ENCODE measurements at places on chromosomes 7 and 10. TPM values are rescaled to one million over a fixed set of nuclear protein-coding genes. Genes with fewer than 3 reads are reported as not detected.

The IFIT3 gene
- 1.1 TPM for total RNA-seq

DNA sequence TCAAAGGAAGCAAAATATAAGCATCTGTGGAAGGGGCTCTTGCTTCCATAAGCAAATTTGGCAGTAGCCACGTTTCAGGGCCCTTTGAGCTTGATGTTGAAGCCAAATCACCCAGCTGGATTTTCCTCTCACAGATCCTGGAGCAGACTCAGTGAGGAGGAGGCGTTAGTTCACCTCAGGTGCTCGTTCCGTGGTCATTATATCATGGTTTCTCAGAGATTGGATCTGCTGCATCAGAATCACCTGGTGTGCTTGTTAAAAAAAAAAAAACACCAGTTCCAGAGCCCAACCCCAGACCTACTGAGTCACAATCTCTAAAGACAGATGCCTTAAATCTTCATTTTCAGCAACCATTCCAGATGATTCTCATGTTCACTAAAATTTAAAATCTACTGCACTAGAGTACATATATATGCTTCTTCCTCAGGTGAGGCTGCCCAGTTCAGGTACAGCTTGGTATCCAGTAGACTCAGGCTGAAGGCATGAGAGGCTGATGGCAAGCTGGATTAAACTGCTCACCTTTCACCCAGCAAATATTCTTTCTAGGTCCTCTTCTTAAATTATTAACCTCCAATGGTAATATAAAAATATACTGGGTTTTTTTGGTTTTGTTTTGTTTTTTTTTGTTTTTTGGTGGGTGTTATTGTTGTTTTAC is 24.9 kb downstream of the TFAM start:
- no peaks in the 10 kb centered on the region for H3K36me3 ChIP-seq
- H3K4me1 ChIP-seq: no peaks in the 10 kb centered on the region
- no peak overlapping the region for H3K27ac ChIP-seq

The PON3 gene
- 2.6 TPM for total RNA-seq

The KCNH2 gene
- total RNA-seq: 9.7 TPM

The CFAP70 gene
- total RNA-seq: 2.9 TPM

The PSAP gene
- 444 TPM for total RNA-seq

- H3K4me1 ChIP-seq: no peaks in the 10 kb centered on the region
- no peaks in the 10 kb centered on the region for H3K36me3 ChIP-seq
- H3K27ac ChIP-seq: no peak overlapping the region
- no peaks in the 10 kb centered on the region for H3K27me3 ChIP-seq
Measured at GRCh38 chr10:122486406-122487080, 25.2 kb downstream of the HTRA1 start.

The GNAT3 gene
- total RNA-seq: not detected

DNA sequence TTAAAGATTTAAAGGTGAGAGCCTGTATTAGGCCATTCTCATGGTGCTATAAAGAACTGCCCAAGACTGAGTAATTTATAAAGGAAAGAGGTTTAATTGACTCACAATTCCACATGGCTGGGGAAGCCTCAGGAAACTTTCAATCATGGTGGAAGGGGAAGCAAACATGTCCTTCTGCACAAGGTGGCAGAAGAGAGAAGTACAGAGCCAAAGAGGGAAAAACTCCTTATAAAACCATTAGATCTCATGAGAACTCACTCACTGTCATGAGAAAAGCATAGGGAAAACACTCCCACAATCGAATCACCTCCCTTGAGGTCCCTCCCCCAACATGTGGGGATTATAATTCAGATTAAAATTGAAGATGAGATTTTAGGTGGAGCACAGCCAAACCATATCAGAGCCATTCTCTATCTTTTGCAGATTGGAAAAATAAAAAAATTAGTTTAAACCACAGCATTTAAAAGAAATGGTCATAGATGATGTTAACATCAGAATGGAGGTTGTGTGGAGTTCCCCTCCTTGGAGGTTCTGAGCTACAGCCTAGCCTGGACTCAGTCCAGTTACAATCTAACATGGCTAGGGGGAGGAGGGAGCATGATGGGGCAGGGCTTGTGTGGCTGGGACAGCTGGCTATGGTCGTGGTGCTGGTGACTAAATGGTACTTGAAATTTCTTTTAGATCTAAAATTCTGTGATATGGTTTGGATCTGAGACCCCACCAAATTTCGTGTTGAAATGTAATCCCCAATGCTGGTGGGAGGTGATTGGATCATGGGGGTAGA is 33.1 kb downstream of the GSTO2 start:
- no peak overlapping the region for H3K4me3 ChIP-seq
- peaks cover 2% of the 10 kb centered on the region for H3K4me1 ChIP-seq
- no peak overlapping the region for H3K27ac ChIP-seq
- H3K27me3 ChIP-seq: no peaks in the 10 kb centered on the region
- peaks cover 31% of the 10 kb centered on the region for H3K36me3 ChIP-seq
- no peak for DNase-seq

The DGKB gene
- 0.05 TPM for total RNA-seq

- H3K4me3 ChIP-seq: no peak overlapping the region
- no peaks in the 10 kb centered on the region for H3K27me3 ChIP-seq
- no peak for DNase-seq
- no peak overlapping the region for H3K27ac ChIP-seq
Measured at GRCh38 chr7:106487892-106488291, 173.1 kb downstream of the CCDC71L start.

GRCh38 chr10:14565199-14565598 is 209.5 kb downstream of the FAM107B start:
- no peaks in the 10 kb centered on the region for H3K36me3 ChIP-seq
- no peak overlapping the region for H3K4me3 ChIP-seq
- DNase-seq: no peak
- H3K27me3 ChIP-seq: no peaks in the 10 kb centered on the region
- peaks cover 5% of the 10 kb centered on the region for H3K4me1 ChIP-seq

DNA sequence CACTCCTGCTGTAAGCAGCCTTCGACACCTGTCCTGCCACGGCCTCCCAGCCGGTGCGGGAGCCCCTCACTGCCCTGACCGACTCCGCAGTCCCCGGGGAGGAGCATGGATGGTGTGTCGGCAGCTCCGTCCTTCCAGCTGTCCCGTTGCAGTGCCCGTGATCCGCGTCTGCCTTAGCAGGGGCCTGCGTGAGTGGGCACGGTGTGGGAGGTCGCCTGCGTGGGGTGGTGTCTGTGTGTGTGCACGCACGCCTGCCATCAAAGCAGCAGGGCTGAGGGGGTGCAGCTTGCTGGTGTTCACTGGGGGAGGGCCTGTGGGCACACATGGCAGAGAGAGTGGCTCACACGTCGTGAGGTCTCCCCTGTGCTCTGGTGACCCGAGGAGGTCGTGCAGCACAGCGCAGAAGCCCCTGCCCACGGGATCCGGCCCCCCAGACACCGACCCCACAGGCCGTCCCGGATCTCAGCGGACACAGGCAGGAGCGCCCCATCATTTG is 10.3 kb downstream of the MAFK start:
- peaks cover 24% of the 10 kb centered on the region for H3K4me1 ChIP-seq
- H3K27me3 ChIP-seq: no peaks in the 10 kb centered on the region
- no peak for DNase-seq
- H3K4me3 ChIP-seq: no peak overlapping the region

The DYNC1I1 gene
- not detected for total RNA-seq

- no peak for DNase-seq
- H3K4me3 ChIP-seq: no peak overlapping the region
- no peak overlapping the region for H3K27ac ChIP-seq
- no peaks in the 10 kb centered on the region for H3K36me3 ChIP-seq
Measured at GRCh38 chr7:3892157-3892556, 591.1 kb downstream of the SDK1 start.

DNA sequence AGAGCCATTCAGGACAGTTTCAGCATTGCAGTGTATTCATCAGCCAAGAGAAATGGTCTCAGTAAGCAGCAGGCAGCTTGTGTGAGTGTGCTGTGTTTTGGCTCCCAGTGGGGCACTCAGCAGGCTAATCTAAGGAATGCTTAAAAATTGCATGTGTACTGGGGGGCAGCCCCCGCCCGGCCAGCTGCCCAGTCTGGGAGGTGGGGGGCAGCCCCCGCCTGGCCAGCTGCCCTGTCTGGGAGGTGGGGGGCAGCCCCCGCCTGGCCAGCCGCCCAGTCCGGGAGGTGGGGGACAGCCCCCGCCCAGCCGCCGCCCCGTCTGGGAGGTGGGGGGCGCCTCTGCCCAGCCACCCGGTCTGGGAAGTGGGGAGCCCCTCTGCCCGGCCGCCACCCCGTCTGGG is 116.2 kb downstream of the GRID1 start:
- H3K4me3 ChIP-seq: no peak overlapping the region
- no peaks in the 10 kb centered on the region for H3K36me3 ChIP-seq
- no peak for DNase-seq
- H3K27ac ChIP-seq: no peak overlapping the region
- peaks cover 20% of the 10 kb centered on the region for H3K4me1 ChIP-seq

- no peak overlapping the region for H3K27ac ChIP-seq
- no peaks in the 10 kb centered on the region for H3K36me3 ChIP-seq
- H3K4me3 ChIP-seq: no peak overlapping the region
- no peaks in the 10 kb centered on the region for H3K27me3 ChIP-seq
- no peak for DNase-seq
- H3K4me1 ChIP-seq: no peaks in the 10 kb centered on the region
Measured at GRCh38 chr7:119578116-119578515, 694.9 kb upstream of the KCND2 start.

DNA sequence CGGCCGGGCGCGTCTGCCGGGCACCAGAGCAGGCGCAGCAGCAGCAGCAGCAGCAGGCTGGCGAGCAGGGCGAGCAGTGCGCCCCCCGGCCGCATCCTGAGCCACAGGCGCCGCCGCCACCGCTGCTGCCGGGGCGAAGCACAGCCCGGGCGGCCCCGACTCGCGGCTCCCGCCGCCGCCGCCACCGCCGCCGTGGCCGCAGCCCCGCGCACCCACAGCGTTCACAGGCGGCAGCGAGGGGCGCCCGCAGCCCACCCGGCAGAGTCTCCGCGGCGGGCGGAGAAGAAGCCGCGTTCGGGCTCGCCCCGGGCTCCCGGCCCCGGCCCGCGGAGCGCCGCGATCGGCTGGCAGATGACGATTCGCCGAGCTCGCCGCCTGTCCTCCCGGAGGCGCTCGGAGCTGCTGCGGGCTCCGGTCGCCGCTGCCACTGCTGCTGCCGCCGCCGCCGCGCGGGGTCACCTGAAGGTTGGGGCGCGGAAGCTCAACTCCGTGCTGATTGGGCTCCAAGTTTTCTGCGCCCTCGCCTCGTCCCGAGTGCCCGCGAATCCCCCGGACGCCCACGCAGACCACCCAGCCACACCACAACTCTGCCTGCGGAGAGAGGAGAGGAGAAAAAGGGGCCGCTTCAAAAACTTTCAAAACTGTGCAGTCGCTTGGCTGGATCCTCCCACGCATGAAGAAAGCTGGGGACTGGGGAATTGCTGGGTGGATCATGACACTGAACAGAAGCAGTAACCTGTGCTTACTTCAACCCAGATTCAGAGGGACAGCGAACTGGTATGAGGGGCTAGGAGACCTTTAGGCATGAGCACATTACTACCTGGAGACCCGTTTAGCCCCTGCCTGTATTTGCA is at the start of gene ST8SIA6:
Gene ST8SIA6, minus strand, starts transcription at position 435 of the 854 bp plus-strand sequence. Its CDS starts 340 bp downstream, at position 95.
- DNase-seq: no peak
- H3K4me3 ChIP-seq: peak within 1 kb of the TSS; percentile 85
- H3K4me1 ChIP-seq: peaks cover 26% of the 10 kb centered on the region
- peak within 1 kb of the TSS; percentile 71 for H3K27ac ChIP-seq

DNA sequence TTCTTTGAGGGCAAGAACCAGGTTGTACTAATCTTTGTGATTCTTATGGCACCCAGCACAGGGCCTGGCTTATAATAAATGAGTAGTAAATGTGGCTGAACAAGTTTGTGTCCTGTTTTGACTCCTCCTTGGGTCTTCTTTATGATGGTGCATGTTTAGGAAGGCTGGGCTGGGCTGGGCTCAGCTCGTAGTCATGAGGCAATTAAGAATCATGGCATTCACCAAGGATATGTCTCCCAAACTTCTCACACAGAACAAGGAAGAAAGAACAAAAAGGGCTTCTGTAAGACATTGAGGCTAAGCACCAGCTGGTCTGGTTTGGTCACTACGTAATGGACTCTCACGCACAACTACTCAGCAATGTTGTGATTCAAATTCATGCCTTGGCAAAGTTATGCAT is 30.5 kb upstream of the YAE1 start:
- DNase-seq: no peak
- H3K4me3 ChIP-seq: no peak overlapping the region
- no peaks in the 10 kb centered on the region for H3K4me1 ChIP-seq

- H3K27me3 ChIP-seq: no peaks in the 10 kb centered on the region
- DNase-seq: no peak
- H3K36me3 ChIP-seq: no peaks in the 10 kb centered on the region
- H3K27ac ChIP-seq: no peak overlapping the region
Measured at GRCh38 chr10:62778125-62778524, 26.4 kb upstream of the ADO start.

The TASOR2 gene
- total RNA-seq: 80.3 TPM

GRCh38 chr7:57424515-57425238 is 25.3 kb upstream of the ZNF716 start:
- DNase-seq: no peak
- no peak overlapping the region for H3K4me3 ChIP-seq
- H3K27me3 ChIP-seq: no peaks in the 10 kb centered on the region
- H3K27ac ChIP-seq: no peak overlapping the region
- H3K36me3 ChIP-seq: no peaks in the 10 kb centered on the region

The GPR141 gene
- total RNA-seq: not detected

DNA sequence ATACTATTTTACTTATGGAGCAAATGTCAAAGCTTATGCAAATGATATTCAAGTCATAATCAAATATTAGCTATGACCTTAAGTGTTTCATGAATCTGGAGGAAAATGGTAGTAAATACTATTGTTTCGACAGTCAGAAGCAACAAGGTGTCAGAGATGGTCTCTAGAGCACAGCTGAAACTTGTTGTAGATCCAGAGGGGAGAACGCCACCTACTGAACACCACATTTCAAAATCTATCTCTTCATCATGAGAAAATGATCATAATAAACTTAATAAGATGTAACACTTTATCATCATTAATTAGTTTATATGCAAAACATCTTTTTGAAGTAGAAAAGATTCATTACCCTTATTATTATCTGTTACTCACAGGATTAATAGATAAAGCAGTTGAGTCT is 418.7 kb downstream of the GATA3 start:
- H3K36me3 ChIP-seq: no peaks in the 10 kb centered on the region
- no peak for DNase-seq
- H3K4me1 ChIP-seq: no peaks in the 10 kb centered on the region
- H3K27ac ChIP-seq: no peak overlapping the region

- H3K4me1 ChIP-seq: no peaks in the 10 kb centered on the region
- H3K27me3 ChIP-seq: no peaks in the 10 kb centered on the region
- H3K4me3 ChIP-seq: no peak overlapping the region
- no peak for DNase-seq
- no peak overlapping the region for H3K27ac ChIP-seq
- H3K36me3 ChIP-seq: no peaks in the 10 kb centered on the region
Measured at GRCh38 chr10:132939957-132940790, 2.2 kb downstream of the CFAP46 start.

GRCh38 chr7:151964951-151965350 is 8.7 kb downstream of the GALNTL5 start:
- no peak overlapping the region for H3K4me3 ChIP-seq
- DNase-seq: no peak
- no peaks in the 10 kb centered on the region for H3K27me3 ChIP-seq
- H3K4me1 ChIP-seq: no peaks in the 10 kb centered on the region
- no peaks in the 10 kb centered on the region for H3K36me3 ChIP-seq

- no peak for DNase-seq
- H3K4me1 ChIP-seq: 0 out of 2 replicates have a peak, but pooled peaks cover 2% of the 10 kb centered on the region
- no peaks in the 10 kb centered on the region for H3K36me3 ChIP-seq
- H3K4me3 ChIP-seq: no peak overlapping the region
Measured at GRCh38 chr7:103134836-103135554, 13.9 kb downstream of the NAPEPLD start.

The IQUB gene
- 0.79 TPM for total RNA-seq

The FAM13C gene
- total RNA-seq: 0.42 TPM

GRCh38 chr10:12262278-12262981 is 66.4 kb downstream of the CDC123 start:
- H3K27ac ChIP-seq: no peak overlapping the region
- no peak for DNase-seq
- no peak overlapping the region for H3K4me3 ChIP-seq
- peaks cover 3% of the 10 kb centered on the region for H3K4me1 ChIP-seq
- H3K27me3 ChIP-seq: no peaks in the 10 kb centered on the region
